Stimulated activated CD8-positive, alpha-beta memory T cell treated with anti-CD3 and anti-CD28 coated beads, Interleukin-4, amount 100 ng/mL, for 4 hours (primary cell): ENCODE measurements at places on chromosomes 3 and 15.

DNA sequence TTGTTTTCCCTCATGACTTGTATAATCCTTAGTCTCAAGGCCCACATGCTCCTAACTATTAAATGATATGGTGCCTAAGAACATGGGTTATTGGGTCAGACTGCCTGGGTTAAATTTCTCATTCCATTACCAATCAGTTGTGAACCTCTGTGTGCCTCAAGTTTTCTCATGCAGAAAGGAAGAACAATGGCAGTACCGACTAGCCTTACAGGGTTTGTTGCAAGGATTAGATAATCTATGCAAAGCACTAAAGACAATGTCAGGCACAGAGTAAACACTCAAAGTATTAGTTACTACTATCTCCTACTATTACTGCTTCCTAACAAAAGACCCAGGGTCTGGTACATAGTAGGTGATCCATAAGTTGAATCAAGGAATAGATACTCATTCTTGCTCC is 12.2 kb downstream of the ADPGK start:
- no peak for DNase-seq

- DNase-seq: no peak
These were observed 25.6 kb downstream of the TIGIT start for GRCh38 chr3:114319453-114319852.

- DNase-seq: no peak
These were observed 308.2 kb upstream of the WNT5A start for GRCh38 chr3:55795296-55795695.

- DNase-seq: no peak
These were observed 311.7 kb upstream of the SEMA6D start for GRCh38 chr15:47405365-47406162.

- no peak for DNase-seq
These were observed 15.3 kb upstream of the KLHL25 start for GRCh38 chr15:85810075-85810474.
